Brain microvascular endothelial cell (primary cell): ENCODE measurements at places on chromosomes 2 and 18.

DNA sequence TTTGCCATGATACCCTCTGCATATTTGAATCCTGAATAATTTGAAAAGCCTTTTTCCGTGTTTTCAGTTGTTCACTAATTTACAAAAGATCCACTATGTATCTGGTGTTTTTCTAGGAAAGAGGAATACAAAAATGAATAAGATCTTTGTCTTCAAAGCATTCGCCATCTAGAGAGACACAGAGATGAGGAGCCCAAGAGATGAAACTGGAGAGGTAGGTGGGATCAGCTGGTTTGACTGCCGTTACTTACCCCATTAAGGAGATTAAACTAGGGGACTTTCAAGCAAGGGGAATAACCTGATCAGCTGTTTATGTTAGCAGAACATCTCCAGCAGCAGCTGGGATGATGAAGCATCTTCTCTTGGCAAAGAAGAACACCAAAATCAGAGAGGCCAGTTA lies 150.2 kb upstream of the SATB2 start:
- no peak for DNase-seq

GRCh38 chr2:85750587-85751575 lies 2.9 kb upstream of the ATOH8 start:
- DNase-seq = peak; percentile 49

- DNase-seq = peak; percentile 32
Observed at GRCh38 chr2:54809819-54810218, 86.4 kb downstream of the EML6 start.

DNA sequence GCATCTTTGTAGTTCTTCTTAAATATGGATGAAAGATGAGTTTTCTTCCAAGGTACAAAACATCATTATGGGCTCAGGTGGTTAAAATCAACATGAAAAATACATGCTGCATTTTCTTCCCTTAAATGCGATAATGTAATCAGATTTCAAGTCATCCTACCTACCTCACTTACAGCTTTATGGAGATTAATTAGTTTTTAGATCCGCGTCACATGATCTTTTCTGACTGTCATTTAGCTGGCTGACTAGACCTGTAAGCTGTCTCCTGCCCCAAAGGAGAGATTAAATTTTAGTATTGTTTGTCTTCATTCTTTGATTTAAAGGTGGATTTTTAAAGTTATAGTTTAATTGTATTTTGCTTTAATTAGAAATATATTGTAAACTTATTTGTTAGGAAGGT lies 678.0 kb upstream of the ZEB2 start:
- DNase-seq = no peak

DNA sequence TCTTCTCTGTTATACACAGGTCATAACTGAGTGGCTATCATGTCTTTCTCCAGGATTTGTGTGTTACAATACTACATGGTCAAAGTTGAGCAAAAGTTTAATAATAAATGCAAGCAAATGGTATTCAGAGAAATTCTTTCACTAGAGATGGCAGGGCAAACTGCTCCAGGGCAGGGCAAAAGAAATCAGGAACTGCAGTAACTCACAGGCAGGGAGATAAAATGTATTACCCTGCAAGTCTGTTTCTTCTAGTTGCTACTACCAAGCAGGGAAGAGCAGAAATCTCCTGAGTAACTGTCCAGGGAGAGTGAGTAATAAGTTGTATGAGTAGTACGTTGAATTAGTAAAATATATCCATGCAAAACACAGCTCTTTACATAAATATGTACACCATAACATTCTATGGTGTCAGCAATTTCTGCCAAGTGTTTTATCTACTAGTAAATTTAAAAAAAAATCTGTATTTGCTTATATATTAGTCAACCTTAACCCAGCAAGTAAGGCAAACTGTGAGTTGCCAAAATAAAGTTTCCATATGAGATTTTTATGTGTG lies 404.1 kb downstream of the ZEB2 start:
- DNase-seq = no peak

- DNase-seq = no peak
Observed at GRCh38 chr2:125684256-125684655, 971.7 kb upstream of the GYPC start.

DNA sequence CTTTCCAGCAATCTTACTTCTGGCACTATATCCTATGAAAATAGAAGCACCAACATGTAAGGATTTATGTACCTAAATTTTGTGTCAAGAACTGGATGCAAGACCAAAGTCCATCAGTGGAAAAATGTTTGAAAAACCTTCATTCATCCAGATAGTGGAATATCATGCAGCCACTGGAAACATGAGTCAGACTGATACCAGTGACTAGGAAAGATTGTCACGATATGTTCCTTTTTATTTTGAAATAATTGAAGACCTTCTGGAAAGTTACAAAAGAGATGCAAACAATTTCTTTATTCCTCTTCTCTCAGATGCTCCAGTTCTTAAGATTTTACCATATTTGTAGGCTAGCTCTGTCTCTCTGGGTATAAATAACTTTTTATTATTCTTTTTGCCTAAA lies 40.5 kb upstream of the IL1R2 start:
- DNase-seq = no peak

DNA sequence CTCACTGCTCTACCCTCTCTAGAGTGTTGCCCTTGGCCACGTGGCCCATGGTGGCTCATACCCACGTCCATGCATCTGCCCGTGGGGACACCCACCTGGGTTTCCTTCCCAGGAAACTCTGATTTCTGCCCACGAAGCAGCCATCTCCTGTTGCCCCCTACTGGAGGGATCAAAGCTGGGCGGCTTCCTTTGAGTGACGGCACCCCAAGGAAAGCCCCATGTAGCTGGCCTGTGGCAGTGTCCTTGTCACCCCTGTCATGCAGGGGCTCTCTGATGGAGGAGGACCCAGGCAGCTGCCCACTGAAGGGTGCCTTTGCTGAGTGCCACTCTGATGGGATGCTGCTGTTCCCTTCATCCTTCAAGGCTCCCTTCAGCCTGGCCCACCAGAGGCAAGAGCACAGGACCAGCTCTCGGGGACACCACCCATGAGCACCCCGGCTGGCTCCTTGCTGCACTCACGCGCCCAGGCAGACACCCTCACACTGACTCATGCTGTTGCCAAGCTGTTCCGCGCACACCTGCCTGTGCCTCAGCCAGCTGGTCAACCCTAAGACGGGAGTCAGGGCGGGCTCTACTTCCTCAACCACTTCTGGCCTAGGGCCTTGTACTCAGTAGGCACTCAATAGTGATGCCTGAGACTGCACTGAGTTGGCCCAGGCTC lies 101.1 kb downstream of the CTIF start:
- no peak for DNase-seq

GRCh38 chr18:12497296-12497695 lies 89.6 kb downstream of the PRELID3A start:
- DNase-seq = no peak

DNA sequence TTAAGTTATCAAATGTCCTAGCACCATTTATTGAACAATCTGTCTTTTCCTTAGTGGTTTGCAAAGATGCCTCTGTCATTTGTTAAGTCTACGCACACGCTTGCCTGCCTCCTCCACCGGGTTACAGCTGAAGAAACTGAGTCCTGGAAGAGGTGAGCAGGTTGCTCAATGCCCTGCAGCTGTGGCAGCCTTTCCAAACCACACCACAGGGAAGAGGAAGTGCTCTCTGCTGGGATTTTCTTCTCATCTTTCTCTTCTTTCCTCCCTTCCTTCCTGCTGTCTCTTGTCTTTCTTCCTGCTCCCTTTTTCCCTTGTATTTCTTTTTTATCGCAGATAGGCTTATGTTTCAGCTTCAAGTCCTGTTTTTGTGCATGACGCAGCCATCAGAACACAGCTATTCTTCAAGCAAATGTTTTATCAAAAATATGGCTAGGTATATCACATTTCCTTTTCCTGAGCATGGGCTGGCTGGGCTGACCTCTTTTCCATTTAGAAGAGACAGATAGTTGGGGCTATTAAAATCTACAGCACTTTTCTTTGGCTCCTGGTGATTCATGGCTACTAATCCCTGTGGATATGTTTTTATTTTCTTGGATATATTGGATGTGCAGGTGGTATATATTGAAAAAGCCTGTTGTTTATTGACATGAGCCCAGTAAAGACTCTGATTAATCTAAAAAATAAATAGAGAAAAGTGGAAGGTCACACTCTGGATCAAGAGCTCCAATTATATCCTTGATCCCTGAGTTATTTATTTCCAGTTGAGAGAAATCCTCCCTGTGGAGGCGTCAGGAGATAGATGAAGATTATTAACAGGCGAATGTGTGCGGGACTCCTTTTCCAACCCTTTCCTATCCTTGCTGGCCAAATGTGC lies 214.6 kb downstream of the TSN start:
- no peak for DNase-seq

- DNase-seq = no peak
Observed at GRCh38 chr2:230790981-230791380, 73.8 kb upstream of the ITM2C start.

- no peak for DNase-seq
Observed at GRCh38 chr2:46764547-46764946, 151.1 kb downstream of the MCFD2 start.

- no peak for DNase-seq
Observed at GRCh38 chr2:227186751-227187150, 22.3 kb downstream of the COL4A3 start.

DNA sequence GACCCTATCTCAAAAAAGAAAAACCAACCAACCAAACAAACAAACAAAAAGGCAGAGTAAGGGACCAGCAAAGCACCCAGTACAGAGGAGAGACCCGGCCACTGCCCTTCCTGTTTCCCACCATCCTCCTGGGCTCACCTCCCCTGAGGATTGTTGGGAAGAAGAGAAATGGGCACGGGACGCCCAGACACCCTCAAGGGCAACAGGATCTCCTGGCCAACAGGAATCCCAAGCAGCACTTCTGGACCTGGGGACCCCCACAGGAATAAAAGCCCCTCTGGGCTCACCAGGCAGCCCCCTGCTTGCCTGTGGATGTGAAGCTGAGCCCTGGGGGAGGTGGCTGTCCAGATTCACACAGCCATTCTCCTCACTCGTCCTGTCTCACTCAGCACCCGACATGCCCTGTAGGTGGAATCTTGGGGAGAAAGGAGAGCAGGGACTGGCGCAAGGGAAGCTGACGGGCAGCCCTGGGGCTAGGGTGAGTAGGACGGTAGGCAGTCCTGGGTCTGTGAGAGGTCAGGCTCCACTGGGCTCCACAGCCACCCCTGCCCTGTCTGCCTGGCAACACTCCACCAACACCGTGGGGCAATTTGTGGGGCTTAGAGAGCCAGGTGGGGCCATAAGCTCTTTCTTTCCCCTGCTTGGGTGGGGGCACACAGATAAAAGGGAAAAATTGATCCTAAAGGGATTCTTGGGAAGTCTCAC lies 18.0 kb downstream of the KLF11 start:
- no peak for DNase-seq

DNA sequence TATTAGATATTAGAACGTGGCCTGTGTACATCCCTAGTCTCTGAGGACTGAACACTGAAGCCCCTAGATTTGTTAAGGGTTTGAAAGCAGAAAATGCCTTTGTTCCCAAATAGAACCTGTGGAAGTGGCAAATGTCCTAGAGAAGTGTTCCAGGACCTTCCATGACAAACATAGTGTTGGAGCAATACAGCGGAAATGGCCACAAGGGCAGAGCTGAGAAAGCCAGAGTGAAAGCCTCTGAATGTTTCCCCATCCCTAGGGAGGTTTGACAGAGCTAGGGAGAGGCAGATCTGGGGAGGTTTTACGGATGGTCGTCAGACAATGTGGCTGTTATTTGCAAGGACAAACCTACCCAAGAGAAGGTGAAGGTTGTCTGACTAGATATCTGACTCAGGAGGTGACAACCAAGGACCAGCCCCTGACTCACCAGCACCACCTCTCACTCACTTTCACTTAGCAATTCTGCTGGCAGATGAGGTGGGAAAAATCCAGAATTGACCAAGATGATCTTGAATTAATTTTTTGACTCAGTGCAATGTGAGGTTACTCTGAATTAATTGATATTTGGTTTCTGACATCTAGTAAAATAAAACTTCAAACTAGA lies 24.1 kb downstream of the RBM43 start:
- DNase-seq = peak; percentile 12

- DNase-seq = peak; percentile 59
Observed at GRCh38 chr2:221097568-221097915, 474.6 kb downstream of the EPHA4 start.

GRCh38 chr18:75341267-75341666 lies 86.2 kb downstream of the SMIM21 start:
- DNase-seq = no peak

- no peak for DNase-seq
Observed at GRCh38 chr2:8676191-8676920, 5.5 kb upstream of the ID2 start.

GRCh38 chr2:159155320-159155719 lies 131.2 kb downstream of the WDSUB1 start:
- DNase-seq = no peak

- DNase-seq = no peak
Observed at GRCh38 chr2:69279931-69280681, 106.9 kb downstream of the GFPT1 start.

GRCh38 chr18:12857215-12857905 lies 26.7 kb downstream of the PTPN2 start:
- no peak for DNase-seq

DNA sequence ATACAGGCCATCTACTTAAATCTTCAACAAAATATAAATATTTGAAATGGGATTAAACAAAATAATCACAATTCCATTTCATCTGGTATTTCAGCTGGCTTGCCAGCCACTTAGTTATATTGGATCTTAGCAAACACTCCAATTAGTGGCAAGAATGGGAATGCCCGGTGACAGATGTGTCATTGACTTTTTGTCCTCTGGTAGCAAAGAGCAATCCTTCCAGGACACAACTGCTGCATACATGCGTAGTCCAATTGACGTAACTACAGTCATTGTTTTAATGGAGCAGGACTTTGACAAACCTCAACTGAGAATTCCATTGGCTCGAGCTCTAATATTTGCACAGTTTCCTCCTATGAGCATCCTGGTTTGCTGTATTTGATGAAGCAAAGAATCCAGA lies 69.9 kb downstream of the RNF152 start:
- DNase-seq = no peak

DNA sequence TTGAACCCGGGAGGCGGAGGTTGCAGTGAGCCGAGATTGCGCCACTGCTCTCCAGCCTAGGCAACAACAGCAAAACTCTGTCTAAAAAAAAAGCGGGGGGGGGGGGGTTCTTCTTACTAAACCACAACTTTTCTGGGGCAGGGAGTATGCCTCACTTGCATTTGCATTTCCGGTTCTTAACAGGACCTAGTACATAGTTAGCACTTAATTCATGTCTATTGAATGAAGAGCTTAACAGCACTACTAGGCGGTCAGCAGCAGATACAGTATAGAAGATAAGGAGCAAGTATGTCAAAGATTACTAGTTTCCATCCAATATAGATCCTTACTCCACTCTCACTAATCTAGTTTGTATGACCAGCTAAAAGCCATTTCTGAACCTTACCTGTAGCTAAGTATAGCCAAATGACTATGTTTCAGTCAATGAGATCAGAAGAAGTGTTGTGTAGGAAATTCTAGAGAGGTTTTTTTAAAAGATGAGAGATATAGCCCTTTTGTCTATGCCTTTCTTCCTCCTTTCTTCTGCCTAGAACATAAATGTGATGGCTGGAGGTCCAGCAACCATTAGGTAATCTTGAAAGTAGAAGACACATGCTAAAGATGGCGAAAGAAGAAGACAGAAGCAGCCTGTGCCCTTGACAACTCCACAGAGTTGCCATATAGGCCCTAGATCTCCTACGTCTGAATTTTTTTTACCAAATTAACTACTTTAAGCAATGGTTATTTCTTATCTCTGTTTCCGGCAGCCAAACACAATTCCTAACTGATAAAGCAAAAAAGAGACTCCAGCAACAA lies 11.3 kb downstream of the HYCC2 start:
- DNase-seq = no peak

- peak; percentile 36 for DNase-seq
Observed at GRCh38 chr2:38765149-38765548, 12.9 kb upstream of the GEMIN6 start.

- no peak for DNase-seq
Observed at GRCh38 chr2:162636206-162636728, 202.3 kb downstream of the KCNH7 start.

- no peak for DNase-seq
Observed at GRCh38 chr2:111024496-111024895, 96.2 kb upstream of the BCL2L11 start.
